CD4-positive, alpha-beta T cell treated with Interleukin-15 for 1 hour (primary cell): ENCODE measurements at places on chromosomes 4 and X.

- no peak for DNase-seq
These were observed 319.3 kb upstream of the GRID2 start for GRCh38 chr4:91984466-91984865.

- no peak for DNase-seq
These were observed 200.8 kb downstream of the MGST2 start for GRCh38 chr4:139866276-139866962.

DNA sequence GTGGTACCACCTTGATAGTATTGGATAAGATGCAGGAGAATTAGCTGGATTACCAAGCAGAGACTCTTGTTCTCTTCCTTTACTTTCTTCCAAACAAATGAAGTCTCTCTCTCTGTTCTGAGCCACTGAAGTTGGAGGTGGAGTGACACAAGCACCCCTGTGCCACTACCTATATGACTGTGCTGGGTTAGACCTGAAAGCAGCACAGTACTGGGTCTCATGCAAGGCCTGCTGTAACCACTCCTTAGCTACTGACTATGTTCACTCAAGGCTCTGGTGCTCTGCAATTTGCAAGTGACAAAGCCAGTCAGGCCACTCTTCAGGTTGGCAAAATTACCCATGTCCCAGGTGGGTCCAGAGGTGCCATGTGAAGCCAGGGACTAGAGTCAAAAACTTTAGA lies 389.6 kb upstream of the MAOA start:
- DNase-seq: no peak

DNA sequence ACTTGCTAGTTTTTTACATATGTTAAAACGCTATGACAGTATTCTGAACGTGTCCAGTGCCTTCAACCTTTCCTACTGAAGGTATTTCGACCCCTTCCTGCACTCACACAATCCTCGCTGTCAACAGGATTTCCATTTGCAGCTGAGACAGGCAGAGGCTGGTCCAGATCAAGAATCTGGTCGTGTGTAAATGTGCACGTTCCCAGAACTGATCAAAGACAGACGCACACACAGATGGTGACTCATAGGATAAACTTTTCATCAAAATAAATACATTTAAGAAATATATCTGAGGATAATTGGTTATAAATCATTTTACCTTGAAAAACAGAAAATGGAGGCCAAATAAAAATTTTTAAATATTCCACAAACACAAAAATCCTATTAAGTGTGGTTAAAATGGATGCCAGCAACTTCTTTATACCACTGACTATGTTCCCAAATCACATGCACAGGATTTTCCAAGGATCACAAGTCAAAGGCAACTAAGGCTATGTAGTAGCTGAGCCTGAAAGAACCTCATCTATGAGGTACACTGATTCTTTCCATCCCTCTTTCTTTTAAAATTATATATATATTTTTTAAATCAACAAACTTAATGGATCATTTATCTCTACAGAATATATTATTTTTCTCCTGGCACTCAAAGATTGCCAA lies 85.9 kb downstream of the RNF150 start:
- DNase-seq: no peak
